ENCODE measurements at places on chromosomes 5 and 9.

- no peak for DNase-seq
Measured at GRCh38 chr5:11595045-11595444, 309.2 kb downstream of the CTNND2 start.

DNA sequence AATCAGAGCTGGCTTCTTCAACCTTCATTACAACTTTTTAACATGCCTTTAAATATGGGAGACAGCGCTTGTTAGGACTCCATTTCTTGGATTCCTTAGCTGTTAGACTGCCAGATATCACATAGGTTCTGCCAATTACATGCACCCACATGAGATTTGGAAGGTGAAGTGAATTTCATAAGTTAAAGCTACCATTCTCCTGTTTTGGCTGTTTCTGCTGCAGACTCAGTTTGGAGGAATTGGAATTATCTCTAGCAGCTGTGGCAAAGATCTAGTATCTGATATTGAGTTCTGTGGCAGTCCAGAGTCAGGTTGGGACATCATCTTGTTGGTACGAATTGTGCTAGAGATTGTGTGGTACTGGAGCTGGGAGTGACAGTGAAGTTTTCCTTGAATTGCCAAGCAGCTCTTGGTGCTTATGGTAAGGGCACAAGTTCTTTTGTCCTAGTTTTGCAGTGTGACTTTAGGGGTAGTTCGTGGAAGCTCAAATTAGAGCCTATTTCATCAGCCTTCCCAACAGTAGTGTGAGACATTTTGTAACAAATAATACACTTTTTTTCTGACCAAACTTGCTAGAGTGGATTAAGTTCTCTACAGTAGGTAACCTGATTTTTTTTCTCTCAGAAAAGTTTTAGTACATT lies 9.1 kb upstream of the PJA2 start:
- DNase-seq = no peak

GRCh38 chr9:105333811-105334210 lies 89.4 kb downstream of the SLC44A1 start:
- DNase-seq = no peak

DNA sequence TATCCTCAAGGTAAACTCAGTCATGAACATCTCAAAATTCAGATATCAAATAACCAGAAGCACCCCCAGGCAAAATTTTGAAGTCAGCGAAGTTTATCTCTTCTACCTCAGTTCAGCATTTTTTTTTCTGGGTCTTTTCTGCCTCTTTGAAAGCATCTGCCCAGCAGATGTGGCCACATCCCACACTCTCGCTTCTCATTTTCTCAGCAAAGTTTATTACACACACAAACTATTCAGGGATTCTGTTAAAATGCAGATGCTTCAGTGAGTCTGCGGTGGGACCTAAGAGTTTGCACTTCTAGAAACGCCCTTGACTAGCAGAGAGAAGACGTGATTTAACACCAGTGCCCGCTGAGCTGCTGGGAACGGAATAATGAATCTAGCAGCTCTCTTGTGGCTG lies 19.3 kb downstream of the RASEF start:
- DNase-seq = no peak

GRCh38 chr9:87305151-87305550 lies 192.5 kb upstream of the DAPK1 start:
- DNase-seq = no peak

GRCh38 chr5:146753641-146754040 lies 124.9 kb downstream of the PPP2R2B start:
- no peak for DNase-seq

- DNase-seq = no peak
Measured at GRCh38 chr5:180343831-180344695, 9.1 kb downstream of the GFPT2 start.

DNA sequence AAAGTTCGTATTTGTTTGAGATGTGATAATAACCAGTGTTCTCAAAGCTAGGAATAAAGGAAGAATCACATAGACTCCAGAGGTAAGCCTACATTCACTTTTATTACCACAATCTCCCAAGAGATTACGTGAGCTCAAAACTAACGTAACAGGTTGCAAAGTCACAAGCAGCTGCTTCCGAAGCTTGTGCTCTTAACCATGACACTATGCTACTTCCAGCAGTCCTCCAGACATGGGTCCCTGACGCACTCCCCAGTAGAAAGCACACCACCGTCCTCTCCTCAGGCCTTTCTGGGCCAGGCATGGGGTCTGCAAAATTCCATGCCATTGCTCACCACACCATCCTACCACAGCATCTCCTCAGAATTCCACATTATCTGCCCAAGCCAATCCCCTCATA lies 84.6 kb downstream of the PAX5 start:
- DNase-seq = no peak

DNA sequence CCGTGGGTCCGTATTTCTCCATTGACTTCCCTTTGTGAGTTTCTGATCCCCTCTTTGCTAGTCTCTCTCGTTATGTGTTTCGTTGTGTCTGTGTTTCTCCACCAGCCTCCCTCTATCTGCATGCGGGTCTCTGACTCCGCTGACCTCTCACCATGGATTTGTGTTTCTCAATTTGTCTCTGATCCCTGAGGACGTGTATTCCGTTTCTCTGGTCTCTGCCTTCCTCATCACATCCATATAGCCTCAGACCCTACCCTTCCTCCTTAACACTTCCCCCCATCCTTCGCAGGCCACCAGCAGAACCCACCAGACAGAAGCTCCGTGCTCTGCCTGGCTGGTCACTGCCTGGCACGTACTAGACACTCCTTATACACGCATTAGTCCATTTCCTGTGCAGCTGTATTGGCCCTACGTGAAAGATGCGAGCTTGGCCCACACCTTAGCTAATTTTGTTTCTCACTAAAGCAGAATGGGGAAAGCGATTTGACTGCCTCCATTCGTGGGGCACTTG lies 631 bp downstream of the B4GALT7 start:
- no peak for DNase-seq

- no peak for DNase-seq
Measured at GRCh38 chr9:111633389-111633736, 2.2 kb downstream of the DNAJC25 start.

GRCh38 chr9:12680757-12681156 lies 12.4 kb upstream of the TYRP1 start:
- no peak for DNase-seq

DNA sequence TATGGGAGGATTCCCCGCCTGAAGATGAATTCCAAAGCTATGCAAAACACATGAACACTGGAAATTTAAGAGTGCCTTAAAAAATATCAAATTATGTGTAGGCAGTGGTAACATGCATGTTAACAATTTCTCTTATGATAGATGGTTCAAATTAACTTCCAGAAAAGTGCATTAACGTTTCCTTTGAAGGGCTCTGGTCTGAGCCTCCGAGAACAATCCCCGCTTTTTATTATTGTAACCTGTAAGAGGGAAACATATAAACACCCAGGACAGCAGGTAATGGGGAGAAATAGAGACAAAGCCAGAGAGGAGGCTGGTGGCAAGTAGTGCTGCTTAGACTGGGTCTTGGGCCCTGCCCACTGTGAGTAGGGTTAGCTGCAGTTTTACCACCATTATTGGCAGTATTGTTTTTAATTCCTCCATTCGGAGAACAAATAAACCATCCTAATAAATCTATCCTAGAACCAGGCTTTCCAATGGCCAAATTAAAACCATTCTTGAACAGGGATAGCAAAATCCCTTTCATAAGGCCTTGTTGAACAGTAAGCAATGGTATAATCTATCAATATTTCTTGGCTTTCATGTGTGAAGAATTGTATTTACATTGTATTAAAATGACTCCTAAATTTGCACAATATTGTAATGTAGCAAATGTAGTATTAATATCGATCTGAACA lies 6.3 kb downstream of the NR2F1 start:
- no peak for DNase-seq

DNA sequence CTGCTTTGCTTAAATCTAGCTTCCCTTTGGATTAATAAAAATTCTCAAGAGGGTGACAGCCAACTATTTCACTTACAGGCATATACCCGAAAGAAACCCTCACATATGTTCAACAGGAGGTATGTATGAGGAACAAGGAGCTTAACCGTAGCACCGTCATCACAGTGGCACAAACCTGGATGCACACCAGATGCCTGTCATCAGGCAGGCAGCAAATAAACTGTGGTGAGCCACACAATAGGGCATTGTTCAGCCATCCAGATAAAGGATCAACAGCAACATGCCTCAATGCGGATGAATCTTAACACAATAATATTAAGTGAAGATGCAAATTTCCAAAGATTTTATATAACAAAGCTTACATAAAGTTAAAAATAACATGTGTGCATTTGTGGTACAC lies 5.5 kb upstream of the TNFSF15 start:
- no peak for DNase-seq

- DNase-seq = no peak
Measured at GRCh38 chr9:124934290-124934689, 6.6 kb downstream of the GOLGA1 start.

DNA sequence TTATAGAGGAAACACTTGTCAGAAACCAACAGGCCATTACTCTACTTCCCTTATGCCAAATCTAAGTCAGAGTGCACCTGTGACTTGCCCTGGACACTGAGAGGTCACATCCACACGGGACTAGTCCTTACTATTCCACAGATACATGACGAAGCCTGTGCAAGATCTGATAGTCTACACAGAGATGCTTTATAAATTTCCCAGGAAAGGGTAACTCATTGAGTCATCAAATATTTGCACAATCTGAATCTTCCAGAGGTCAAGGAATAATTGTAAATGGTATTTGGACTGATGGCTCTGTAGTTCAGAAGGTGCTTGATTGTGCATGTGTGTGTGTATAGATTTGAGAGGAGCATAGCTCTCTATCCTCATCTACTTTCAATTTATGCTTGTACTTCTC lies 55.2 kb upstream of the JAK2 start:
- DNase-seq = no peak

Data from ecto neural progenitor cell (in vitro differentiated cells).